ENCODE measurements at places on chromosomes 4 and X.
A peak's percentile ranks its signal among the peaks of the same experiment; 100 is the strongest.

- no peak for DNase-seq
Measured at GRCh38 chr4:122823476-122823875, 3.2 kb upstream of the FGF2 start.

- no peak for DNase-seq
Measured at GRCh38 chrX:64198036-64198435, 7.5 kb downstream of the AMER1 start.

DNA sequence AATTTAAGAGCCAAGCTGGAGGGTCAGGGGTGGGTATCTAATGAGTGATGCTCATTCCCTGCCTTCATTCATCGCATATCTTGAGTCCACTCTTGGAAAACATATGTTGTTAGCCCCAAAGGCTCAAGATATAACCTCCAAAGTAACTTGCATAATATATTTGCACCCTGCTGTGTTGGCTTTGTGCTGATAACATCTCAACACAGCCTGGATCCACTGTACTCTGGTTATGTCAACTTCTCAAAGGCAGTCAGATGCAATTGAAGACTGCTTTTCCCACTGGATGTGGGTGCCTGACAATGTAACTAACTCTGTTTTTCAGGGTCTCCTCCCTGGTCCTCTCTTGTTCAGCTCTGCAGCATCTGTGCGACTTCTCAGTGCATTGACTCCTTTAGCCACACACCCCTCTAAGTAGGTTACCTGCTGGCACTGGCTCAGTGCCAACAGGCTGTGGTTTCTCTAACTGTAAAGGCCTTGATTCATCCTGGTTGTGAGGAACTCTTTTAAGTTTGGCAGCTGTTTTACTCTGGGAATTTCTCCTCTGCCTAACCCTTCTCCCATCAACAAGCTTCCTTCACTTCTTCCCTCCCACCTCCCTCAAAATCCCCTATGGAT is 28.1 kb downstream of the SLC16A2 start:
- no peak for DNase-seq

DNA sequence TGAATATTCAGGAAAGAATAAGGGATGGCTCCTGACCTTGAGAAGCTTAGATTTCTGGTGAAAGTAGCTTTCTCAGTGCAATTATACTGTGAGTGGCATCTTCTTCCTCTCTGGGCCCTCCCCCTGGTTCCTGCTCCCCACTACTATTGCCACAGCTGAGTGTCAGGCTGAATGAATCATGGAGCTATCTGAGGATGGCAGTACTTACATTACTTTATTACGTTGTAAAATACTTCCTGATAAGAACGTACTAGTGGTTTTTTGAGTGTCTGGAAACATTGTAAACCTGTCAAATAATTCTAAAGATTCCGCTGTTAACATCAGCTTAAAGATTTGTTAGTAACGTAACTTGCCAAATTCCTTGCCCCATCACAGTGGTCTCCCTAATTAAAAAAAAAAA is 36.2 kb downstream of the ARHGAP10 start:
- DNase-seq = no peak

DNA sequence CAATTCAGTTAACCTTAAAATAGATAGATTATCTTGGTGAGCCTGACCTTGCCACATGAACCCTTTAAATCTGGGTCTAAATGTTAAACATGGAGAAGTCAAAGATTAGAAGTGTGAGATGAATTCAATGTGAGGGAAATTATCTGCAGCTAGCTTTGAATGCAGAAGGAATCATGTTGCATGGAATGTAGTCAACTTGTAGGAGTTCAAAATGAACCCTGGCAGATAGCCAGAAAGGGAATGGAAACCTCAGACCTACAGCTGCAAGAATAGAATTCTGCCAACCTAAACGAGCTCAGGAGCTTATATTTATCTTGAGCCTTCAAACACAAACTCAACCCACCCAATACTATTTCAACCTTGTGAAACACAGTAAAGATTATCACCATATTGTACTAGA is 632.5 kb downstream of the KCTD8 start:
- DNase-seq = no peak

DNA sequence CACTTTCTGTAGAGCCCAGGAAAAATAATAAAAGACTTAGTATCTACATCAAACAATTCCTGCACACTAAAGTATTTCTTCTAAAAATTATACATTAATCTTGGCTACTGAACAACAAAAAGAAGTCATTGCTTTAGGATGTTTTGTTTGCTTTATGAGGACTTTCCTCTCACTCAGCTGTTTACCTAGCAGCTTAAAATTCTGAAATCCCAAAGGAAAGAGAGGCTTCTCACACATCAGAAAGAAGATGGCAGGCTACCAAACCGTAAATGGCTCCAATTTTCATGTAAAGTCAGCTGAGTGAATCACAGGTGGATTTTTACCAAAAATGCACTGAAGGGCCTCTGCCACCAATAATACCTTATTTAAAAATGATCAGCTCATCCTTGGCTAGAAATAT is 9.0 kb upstream of the TRPC3 start:
- DNase-seq = no peak

DNA sequence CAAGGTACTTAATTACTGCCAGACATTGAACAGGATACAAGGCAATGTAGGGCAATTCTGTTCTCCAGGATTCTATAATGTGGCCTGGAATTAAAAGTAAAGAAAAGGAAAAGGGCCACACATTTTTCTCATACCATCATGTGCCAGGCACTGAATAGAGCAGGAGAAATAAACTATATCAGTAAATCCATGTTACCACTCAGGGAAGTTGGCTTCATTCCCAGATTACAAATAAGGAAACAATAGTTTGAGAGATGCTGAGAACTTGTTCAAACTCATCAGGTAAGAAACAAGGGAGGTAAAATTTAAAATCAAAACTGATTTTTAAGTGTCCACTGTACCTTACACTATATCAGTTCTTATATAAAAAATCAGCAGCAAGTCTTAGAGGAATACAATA is 645.0 kb upstream of the ATOH1 start:
- no peak for DNase-seq

- DNase-seq = no peak
Measured at GRCh38 chr4:8599657-8600056, 7.1 kb downstream of the CPZ start.

DNA sequence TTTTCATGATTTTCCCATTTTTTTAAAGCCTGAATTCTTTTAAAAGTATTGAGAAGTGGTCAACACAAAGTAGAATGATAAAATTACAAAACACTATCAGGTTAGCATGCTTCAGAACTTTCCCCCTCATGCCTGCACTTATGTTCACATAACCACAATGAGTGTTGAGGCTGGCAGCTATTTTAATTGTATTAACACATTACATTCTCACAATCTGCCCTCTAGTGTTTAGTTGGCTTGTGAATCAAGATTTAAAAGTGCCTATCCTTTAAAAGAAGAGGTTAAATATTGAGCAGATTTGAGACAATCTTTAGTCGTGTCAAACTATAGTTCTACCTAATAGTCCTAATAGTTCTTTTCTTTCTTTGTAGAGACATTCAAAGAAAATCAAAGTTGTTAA is 93.6 kb upstream of the NAP1L5 start:
- peak; percentile 4 for DNase-seq

- DNase-seq = no peak
Measured at GRCh38 chrX:148069759-148070503, 88.8 kb downstream of the FMR1NB start.

- DNase-seq = no peak
Measured at GRCh38 chr4:6372649-6373525, 99.5 kb downstream of the PPP2R2C start.

All from SW 1271 (cell line).